ENCODE measurements at places on chromosomes 6 and 20.

GRCh38 chr6:74058606-74059005 lies 362.6 kb downstream of the CD109 start:
- no peak for DNase-seq

DNA sequence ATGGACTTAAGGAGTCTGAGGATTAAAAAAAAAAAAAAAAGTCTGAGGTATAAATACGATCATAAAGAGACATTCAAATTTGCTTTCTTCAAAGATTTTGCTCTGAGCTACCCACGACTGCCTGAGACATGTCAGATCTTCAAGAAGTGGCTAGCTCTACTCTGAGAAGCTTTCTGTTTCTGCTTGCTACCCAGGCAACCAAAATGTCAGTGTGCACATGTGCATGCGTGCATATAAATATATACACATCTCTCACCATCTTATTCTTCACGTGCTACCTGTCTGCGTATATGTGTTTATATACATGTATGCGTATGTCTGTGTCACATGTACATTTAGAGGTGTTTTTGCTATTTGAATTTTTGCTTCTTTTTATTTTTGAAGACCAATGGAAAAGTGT lies 299.6 kb upstream of the STXBP5 start:
- DNase-seq = no peak

GRCh38 chr6:38322138-38322537 lies 317.6 kb downstream of the BTBD9 start:
- no peak for DNase-seq

DNA sequence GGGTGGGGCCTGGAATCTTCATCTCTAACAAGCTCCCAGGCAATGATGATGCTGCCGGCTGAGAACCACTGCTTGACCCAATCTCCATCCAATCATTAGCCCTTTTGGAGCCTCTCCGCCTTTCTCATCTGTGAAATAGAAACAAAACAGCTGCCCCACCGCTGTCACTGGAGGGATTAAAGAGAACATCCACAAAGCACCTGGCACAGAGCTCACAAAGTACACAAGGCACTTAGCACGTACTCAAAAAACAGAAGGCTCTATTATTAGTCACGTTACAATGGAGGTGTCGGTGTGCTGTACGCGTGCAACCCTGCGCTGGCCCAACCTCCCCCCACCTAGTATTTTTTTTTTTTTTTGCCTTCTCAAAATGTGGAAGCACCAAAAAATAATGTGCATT lies 213.5 kb upstream of the ARID1B start:
- DNase-seq = no peak

GRCh38 chr6:168150551-168151320 lies 71.7 kb upstream of the FRMD1 start:
- DNase-seq = no peak

DNA sequence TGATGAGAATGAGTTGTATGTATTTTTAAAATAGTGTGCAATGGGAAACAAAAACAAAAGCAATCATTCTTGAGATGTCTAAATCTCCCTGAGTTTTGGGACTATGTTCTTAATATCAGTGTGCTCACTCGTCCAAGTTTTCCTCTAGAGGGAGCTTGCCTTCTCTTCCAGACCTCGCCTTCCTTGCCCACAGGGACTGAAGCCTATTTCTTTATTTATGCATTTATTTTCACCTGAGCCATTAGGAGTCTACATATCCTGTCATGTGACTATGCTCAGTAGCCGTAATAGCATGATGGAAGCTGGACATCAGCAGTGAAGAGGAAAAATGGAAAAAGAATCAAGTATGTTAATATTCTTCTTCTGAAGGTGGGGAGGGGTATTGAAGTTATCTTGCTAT lies 131.2 kb downstream of the SH3BGRL2 start:
- no peak for DNase-seq

- DNase-seq = peak; percentile 22
Measured at GRCh38 chr20:10674684-10675449, 1.1 kb upstream of the JAG1 start.

DNA sequence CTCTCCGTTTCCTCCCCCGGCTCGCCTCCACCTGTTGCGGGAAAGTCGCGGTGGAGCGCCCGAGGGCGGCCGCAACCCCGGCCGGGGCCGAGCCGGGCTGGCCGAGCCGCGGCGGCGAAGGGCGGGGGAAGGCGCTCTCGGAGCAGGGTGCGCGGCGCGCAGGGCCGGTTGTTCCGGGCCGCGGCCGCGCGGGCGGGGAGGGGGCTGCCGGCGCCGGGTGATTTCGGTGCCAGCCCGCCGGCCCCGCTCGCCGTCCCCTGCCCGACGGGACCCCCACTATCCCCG lies 235 bp downstream of the MAP7 start:
- no peak for DNase-seq

GRCh38 chr20:13105864-13106457 lies 97.2 kb downstream of the SPTLC3 start:
- DNase-seq = no peak

- DNase-seq = no peak
Measured at GRCh38 chr20:46130534-46130933, 12.4 kb downstream of the CD40 start.

DNA sequence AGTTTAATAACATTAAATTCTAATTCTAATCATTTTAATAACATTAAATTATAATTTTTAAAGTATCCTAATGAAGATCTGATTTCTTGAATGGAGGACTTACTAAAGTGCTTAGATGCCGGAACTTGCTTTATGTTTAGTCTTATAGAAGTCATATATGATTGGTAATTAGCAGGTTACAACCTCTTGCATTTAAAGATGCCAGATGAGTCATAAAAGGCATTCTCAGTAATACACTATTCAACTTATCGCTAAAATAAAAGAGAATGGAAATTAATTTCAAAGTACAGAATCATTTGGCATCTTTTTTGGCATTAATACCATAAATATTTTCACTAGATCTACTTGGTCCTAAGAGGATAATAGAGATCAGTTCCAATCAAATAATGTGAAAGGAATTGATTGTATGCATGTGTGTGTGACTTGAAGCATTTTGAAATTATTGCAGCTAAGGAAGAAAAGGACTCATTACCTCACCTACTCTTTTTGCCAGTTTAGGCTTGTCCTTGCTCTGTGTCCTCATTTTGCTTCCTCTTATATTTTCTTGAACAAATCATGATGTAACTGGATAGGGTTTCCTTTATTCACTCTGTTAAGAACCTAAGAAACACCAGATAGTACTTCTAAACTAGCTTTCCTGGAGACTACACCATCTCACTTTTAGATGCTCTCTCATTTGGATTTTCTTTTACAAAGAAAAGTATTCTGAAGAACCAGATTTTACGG lies 2.7 kb downstream of the COL21A1 start:
- no peak for DNase-seq

DNA sequence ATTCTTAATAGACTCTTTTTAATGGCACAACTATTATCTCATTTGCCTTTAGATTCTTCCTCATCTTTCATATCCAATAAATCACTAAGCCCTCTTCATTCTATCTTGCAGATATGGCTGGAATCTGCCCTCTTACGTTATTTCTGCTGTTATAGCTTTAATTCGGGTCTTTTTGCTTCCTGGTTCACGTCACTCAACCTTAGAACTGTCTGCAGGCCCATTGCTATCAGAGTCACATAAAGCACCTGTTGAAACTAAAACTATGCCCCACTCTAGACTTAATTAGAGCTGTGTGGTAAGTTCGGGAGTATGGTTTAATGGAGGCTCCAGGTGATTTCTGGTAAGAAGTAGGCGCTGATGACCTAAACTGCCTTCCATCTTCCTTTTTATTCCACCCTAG lies 988 bp downstream of the QRSL1 start:
- no peak for DNase-seq

- no peak for DNase-seq
Measured at GRCh38 chr6:30767158-30767943, 23.0 kb upstream of the IER3 start.

DNA sequence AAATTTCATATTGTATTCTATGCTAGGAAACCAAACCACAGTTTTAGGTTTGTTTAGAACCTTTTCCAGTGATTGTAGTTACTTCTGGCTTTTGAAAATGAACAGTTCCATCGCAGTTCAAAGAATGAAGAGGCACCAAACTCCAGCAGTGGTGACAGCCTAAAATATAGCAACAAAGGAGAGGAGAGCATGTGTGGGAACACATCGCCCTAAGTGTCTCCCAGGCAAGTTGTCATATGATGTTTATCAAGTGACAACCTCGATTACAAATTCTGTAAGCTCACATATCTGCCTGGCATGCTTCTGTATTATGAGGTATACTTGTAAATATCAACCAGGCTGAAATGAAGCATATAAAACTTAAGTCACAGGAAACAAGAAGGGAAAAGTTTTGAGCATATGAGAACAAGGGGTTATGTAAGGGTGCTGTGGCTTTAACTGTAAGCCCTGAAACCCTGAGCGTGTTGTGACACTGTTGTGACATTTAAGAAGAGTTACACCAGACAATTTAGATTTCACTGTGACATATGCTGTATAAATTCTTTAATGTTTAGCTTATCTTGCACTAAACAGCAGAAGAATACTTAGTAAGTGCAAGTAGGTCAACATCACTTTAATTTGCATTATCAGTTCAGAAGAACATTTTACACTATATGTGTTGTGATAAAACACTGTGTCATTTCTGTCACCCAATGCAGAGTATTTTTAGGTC lies 29.1 kb upstream of the FBXL4 start:
- DNase-seq = no peak

DNA sequence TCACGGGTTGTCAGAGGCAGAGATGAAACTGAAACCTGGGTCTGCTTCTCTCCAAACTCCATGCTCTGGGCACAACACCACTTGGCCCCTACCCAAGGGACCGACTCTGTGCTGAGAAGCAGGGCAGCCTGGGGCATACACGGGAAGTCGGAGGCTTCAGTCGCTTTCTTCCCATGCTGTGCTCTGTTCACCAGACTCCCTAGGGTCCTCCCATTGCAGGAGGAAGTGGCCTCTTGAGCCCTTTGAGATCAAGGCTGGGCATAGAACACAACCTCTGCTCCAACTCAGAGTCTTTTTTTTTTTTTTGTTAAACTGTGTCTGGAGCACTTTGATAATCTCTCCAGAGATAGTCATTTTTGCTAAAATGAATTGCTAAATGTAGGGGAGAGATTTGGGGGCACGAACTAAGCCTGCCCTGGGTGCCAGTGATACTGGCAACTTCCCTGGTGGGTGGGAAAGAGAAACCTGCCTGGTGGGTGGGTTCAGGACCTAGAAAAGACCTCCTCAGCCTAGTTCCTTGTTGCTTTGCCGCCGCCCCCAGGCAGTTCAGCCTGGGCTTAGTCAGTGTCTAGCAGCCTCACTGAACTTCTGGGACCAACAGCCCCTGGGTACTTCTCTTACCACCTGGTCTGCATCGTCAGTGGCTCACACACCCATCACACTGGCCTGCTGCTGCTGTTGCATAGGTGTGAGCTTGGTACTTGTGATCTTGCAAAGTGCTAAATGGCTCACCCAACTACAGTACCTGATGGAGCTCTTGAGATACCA lies 62.0 kb downstream of the PPP1R14C start:
- DNase-seq = no peak

- DNase-seq = no peak
Measured at GRCh38 chr6:16999491-17000436, 102.1 kb upstream of the STMND1 start.

DNA sequence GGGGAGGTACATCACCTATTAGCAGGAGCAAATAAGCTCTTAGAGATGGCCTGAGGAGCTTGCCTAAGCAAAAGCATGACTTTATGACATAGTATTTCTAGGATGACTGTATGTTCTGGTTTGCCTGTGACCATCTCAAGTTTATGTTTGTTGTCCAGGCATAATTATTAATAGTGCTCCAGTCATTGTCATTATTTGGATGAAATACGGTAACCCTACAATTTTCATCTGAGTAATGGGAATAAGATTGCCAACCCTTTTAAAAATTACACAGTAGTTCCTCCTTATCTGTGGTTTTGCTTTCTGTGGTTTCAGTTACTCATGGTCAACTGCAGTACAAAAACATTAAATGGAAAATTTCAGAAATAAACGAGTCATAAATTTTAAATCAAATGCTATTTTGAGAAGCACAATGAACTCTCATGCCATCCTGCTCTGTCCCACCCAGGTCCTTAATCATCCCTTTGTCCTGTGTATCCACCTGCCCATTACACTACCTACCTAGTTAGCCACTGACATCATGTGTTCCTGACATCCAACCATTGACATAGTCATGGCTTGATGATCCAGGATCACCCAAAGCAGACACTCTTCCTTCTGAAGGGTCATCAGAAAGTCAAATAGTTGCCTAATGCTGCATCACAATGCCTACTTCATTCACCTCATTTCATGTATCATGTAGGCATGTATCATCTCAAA lies 27.0 kb upstream of the TFB1M start:
- no peak for DNase-seq

DNA sequence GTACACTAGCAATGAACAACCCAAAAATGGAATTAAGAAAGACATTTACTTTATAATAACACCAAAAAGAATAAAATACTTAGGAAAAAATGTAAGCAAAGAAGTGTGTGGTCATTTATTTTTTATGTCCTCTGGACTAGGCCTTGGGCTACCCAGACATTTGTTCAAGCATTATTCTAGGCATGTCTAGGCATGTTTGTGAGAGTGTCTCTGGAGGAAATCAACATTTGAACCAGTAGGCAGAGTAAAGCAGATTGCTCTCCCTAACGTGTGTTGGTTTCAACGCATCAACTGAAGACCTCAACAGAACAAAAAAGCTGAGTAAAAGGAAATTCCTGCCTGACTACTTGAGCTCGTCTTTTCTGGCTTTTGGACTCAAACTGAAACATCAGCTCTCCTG lies 84.5 kb downstream of the ANKEF1 start:
- no peak for DNase-seq

DNA sequence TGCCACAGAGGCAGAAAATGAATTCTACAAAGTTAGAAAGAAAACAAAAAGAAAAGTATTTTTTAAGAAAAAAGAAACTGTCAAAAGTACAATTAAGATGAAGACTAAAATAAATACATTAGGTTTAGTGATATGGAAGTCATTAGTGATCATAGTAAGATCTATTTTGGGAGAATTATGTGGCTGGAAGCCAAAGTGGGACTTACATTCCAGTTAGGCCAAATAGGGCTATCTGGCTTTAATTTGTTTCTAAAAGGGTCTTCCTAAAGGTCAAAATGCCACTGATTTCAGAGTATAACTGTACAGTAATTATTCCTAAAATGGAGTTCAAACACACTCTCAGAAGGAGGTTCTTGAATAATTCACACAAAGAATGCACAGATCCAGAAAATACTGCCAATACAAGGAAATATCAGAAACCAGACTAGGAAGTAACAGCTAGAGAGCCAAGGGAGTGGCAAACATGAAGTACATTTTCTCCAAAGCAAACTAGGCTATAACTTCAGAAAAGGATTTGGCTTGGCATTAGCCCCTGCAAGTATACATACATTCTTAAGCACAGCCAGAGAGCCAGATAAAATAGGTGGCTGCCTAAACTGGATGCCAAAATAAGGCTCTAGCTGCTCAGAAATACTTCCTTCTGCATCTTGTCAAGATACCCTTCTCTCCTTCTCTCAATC lies 45.3 kb downstream of the PDSS2 start:
- no peak for DNase-seq

- DNase-seq = peak; percentile 14
Measured at GRCh38 chr6:127484212-127484863, 25.1 kb upstream of the KIAA0408 start.

GRCh38 chr6:159961528-159961927 lies 7.4 kb upstream of the IGF2R start:
- no peak for DNase-seq

Data from stimulated activated CD4-positive, alpha-beta T cell treated with anti-CD3 and anti-CD28 coated beads, Interleukin-4, amount 100 ng/mL, for 24 hours (primary cell).